ENCODE measurements at places on chromosomes 16 and 17. TPM values are rescaled to one million over a fixed set of nuclear protein-coding genes. Genes with fewer than 3 reads are reported as not detected.

Gene SETD1A
- 12.2 TPM for total RNA-seq

Gene ADGRG3
- total RNA-seq = 0.98 TPM

Gene TMIGD1
- total RNA-seq = 125 TPM

Gene KANSL1
- 81.9 TPM for total RNA-seq

Gene TP53TG3F
- not detected for total RNA-seq

Gene CBLN1
- total RNA-seq = 0.40 TPM

Gene QPRT
- total RNA-seq = 47.4 TPM

Gene ZNF469
- 0.70 TPM for total RNA-seq

Gene FOXC2
- 0.34 TPM for total RNA-seq

Gene C16orf92
- total RNA-seq = not detected

Gene KRT31
- total RNA-seq = not detected

Gene PPY
- 2.0 TPM for total RNA-seq

Gene SOX9
- 41.1 TPM for total RNA-seq

Gene RASD1
- total RNA-seq = 24.6 TPM

Gene CD300E
- not detected for total RNA-seq

Gene TP53TG3
- not detected for total RNA-seq

Gene SAMD14
- 0.70 TPM for total RNA-seq

Gene LPCAT2
- 17.9 TPM for total RNA-seq

Gene SHISA9
- 1.5 TPM for total RNA-seq

Gene C16orf46
- total RNA-seq = 0.75 TPM

Gene SLFN14
- total RNA-seq = not detected

Gene SSTR5
- 0.25 TPM for total RNA-seq

Gene CTRL
- total RNA-seq = 1.9 TPM

Gene FKBP10
- 4.2 TPM for total RNA-seq

Gene TEKT3
- 0.36 TPM for total RNA-seq

Gene HOXB4
- 3.0 TPM for total RNA-seq

Gene NPIPA8
- total RNA-seq = 0.59 TPM

Gene ABCC6
- 27.8 TPM for total RNA-seq

Gene CHCT1
- not detected for total RNA-seq

Gene KRTAP4-3
- total RNA-seq = not detected

Gene TPSG1
- total RNA-seq = 60.7 TPM

Gene GRB7
- 18.2 TPM for total RNA-seq

Gene TBC1D3G
- total RNA-seq = not detected

Gene VPS9D1
- total RNA-seq = 23.2 TPM

Gene CD79B
- 4.0 TPM for total RNA-seq

Gene SEZ6L2
- total RNA-seq = 11.1 TPM

Gene OSBPL7
- total RNA-seq = 87.0 TPM

Gene TMEM92
- total RNA-seq = 9.4 TPM

Gene ZPBP2
- not detected for total RNA-seq

Gene RAB11FIP4
- total RNA-seq = 46.9 TPM

Gene FOXJ1
- total RNA-seq = 1.6 TPM

Gene ITGAX
- 1.6 TPM for total RNA-seq

Gene ARHGDIG
- 2.4 TPM for total RNA-seq

Gene HP
- total RNA-seq = not detected

Gene CIBAR2
- total RNA-seq = not detected

Gene TNFSF13
- total RNA-seq = 77.2 TPM

Gene KIF2B
- not detected for total RNA-seq

Gene SREBF1
- total RNA-seq = 125 TPM
